Effector memory CD4-positive, alpha-beta T cell (primary cell): ENCODE measurements at places on chromosomes 7 and 10.

DNA sequence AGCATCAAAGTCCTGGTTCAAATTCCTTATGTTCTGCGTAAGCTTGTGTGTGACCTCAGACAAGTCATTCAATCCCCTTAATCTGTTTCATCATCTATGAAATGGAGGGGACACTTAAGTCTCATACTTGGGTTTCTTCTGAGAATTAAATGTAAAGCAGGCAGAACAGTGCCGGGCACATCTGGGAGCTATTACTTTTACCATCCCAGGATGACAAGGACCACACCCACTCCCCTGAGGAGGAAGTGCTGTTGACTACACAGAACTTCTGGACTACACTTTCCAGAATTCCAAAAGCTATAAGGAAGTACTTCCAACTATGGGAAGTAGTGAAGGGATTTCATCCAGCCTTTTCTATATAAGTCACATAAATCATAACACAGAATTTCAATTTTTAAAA is 294.9 kb downstream of the IPMK start:
- H3K27ac ChIP-seq = no peak overlapping the region
- no peaks in the 10 kb centered on the region for H3K4me1 ChIP-seq
- no peaks in the 10 kb centered on the region for H3K36me3 ChIP-seq
- no peak for DNase-seq
- H3K4me3 ChIP-seq = no peak overlapping the region

DNA sequence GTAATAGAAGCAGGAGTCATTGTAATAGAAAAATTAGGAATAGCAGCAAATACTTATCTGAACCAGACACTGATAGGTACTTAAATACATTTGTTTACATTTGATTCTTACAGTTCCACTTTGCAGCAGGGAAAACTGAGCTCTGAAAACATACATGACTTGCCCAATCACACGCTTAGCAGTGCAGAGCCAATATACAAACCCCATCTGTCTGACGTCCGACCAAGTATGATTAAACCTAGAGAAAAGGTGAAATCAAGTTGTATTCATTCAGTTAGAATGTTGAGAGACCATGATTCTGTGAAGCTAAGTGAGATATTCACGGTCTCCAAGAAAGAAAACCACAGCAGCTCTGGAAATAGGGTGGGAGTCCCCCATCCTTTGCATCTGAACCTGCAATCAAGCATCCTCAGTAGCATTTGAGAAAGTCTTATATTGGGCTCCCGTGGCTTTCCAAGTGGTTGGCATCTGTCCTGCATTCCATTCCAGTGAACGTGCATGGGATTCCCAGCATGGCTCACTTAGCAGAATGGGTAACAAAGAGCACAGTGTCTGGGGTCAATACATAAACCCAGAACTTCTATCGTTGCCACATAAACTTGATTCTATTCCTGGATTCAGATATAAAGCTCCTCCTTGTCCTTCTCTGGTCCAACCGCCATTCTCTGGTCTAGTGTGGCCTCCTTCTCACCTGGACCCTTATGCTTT is 148.7 kb upstream of the RSU1 start:
- H3K36me3 ChIP-seq = no peaks in the 10 kb centered on the region
- no peak for DNase-seq
- no peak overlapping the region for H3K4me3 ChIP-seq
- H3K4me1 ChIP-seq = peaks cover 3% of the 10 kb centered on the region

- H3K4me1 ChIP-seq = peaks cover 10% of the 10 kb centered on the region
- DNase-seq = no peak
- no peaks in the 10 kb centered on the region for H3K36me3 ChIP-seq
- H3K4me3 ChIP-seq = peak overlapping the region; percentile 64
Observed at GRCh38 chr7:157612009-157612663, 275.3 kb downstream of the DNAJB6 start.

- no peaks in the 10 kb centered on the region for H3K36me3 ChIP-seq
- H3K4me1 ChIP-seq = peaks cover 52% of the 10 kb centered on the region
- DNase-seq = no peak
Observed at GRCh38 chr10:71715860-71716259, 3.7 kb downstream of the C10orf105 start.

DNA sequence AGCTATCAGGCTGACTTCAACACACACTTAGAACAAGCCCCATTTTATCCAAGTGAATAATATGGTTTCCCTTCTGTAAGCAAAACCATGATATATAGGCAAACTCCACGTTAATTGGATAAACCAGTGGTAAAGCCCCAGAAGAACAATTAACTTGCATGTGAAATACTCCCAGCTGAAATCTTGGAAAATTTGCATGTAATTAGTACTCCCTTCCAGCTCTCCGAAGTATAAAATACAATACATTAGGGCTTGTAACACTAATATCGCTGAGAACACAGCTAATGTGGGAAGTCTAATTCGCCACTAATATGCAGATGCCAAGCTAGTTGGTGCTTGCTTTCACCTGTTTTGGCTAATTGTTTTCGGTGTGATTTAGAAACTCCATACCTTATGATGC is 859.0 kb upstream of the AUTS2 start:
- no peaks in the 10 kb centered on the region for H3K4me1 ChIP-seq
- no peaks in the 10 kb centered on the region for H3K36me3 ChIP-seq
- H3K4me3 ChIP-seq = no peak overlapping the region
- no peak for DNase-seq
- no peak overlapping the region for H3K27ac ChIP-seq

DNA sequence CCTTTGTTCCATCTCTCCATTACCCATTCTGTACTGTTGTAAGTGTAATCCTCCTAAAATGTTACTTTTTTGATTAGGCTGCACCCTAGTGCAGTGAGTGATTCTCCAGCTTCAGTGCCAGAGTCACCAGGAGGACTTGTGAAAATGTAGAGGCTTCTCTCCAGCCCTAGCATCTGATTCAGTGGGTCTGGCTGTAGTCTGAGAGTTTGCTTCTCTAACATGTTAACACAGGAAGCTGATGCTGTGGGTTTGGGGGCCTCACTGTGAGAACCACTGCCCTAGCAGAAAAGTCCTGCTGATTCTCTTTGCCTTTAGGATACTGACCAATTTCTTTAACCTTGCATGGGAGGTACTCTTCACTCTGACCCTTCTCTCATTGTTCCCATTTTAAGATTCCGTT is 24.4 kb downstream of the CSGALNACT2 start:
- H3K36me3 ChIP-seq = peaks cover 34% of the 10 kb centered on the region
- no peak overlapping the region for H3K4me3 ChIP-seq
- H3K27ac ChIP-seq = no peak overlapping the region

DNA sequence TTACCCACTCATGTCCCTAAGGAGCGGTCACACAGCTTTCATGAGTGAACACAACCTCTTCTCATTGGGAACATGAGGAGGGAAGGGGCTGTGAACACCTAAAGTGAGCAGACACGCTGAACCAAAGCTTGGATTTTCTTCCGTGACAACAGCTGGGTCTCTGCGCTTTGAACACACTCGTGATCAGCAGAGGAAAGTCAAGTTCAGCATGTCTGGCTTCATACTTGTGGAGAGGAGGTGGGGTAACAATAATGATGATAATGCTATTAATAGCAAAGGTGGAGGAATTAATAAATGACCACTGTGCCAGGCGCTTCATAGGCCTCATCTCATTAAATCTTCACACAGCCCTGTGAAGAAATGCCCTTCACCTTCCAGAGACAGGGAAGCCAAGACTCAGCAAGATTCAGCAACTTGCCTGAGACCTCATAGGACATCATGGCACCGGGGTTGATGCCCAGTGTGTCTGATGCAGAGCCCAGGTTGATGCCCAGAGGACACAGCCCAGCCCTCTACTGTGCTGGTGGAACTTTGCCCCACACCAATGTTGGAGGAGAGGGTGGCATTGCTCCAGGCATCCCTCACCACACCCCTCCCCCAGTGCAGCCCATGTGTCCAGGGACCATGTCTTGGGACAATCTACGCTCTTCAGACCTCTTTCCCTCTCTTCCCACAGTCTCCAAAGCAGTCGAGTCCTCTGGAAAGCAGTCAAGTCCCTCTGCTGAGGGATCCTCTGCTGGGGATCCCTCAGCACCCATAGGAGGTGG is 40.6 kb downstream of the GSDME start:
- H3K36me3 ChIP-seq = no peaks in the 10 kb centered on the region
- no peaks in the 10 kb centered on the region for H3K27me3 ChIP-seq
- no peak for DNase-seq

- peak overlapping the region; percentile 97 for H3K4me3 ChIP-seq
- peaks cover 16% of the 10 kb centered on the region for H3K4me1 ChIP-seq
Observed at GRCh38 chr10:30435073-30435422, 1.1 kb downstream of the MAP3K8 start.

GRCh38 chr7:20509892-20510572 is 105.4 kb upstream of the ABCB5 start:
- no peak for DNase-seq
- H3K27me3 ChIP-seq = no peaks in the 10 kb centered on the region
- no peak overlapping the region for H3K27ac ChIP-seq

DNA sequence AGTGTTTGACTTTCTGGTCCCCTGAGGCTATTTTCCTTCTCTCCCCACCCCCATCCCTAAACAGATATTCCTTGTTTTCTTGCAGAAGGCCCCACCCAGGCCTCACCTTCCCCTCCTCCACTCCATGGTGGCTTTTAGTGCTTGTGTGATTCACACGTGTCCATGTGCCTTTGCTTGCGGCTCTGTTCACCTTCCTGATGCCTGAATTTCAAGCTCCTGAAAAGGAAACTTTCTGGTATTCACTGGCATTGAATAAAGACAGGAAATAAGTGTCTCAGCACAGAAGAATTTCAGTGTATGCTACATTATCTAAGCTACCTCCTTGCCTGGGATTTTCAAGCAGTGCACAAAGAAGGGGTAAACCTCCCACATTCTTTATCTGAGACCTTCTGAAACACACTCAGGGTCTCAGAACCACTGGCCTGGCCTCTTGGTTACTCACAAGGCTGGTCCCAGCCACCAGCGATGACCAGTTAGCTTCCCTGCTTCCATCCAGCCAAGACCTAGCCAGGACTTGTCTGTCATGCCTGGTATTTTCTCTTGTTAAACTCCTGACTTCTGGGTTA is 17.2 kb upstream of the UBE2H start:
- H3K4me1 ChIP-seq = no peaks in the 10 kb centered on the region
- H3K4me3 ChIP-seq = no peak overlapping the region
- H3K36me3 ChIP-seq = no peaks in the 10 kb centered on the region
- no peaks in the 10 kb centered on the region for H3K27me3 ChIP-seq
- no peak for DNase-seq
- no peak overlapping the region for H3K27ac ChIP-seq

DNA sequence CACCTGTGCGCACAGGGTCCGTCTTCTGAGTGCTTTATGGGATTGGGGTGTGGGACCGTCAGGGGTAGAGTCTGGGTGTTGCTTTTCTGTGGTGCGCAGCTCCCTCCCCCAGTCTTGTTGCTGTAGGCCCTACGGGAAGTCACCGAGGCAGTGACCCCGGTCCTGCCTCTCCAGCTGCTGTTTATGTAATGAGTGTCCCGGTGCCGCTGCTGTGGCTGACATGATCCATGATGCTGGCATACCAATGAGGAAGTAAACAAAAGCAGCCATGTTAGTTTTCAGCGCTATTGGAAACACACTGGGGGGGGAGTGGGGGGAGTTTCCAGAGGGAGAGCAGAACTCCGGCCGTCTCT is 1.1 kb downstream of the TRIM8 start:
- no peaks in the 10 kb centered on the region for H3K36me3 ChIP-seq
- H3K27ac ChIP-seq = peak overlapping the region; percentile 95
- peak; percentile 15 for DNase-seq
- H3K4me1 ChIP-seq = peaks cover 44% of the 10 kb centered on the region
- peak overlapping the region; percentile 87 for H3K4me3 ChIP-seq
- no peaks in the 10 kb centered on the region for H3K27me3 ChIP-seq

DNA sequence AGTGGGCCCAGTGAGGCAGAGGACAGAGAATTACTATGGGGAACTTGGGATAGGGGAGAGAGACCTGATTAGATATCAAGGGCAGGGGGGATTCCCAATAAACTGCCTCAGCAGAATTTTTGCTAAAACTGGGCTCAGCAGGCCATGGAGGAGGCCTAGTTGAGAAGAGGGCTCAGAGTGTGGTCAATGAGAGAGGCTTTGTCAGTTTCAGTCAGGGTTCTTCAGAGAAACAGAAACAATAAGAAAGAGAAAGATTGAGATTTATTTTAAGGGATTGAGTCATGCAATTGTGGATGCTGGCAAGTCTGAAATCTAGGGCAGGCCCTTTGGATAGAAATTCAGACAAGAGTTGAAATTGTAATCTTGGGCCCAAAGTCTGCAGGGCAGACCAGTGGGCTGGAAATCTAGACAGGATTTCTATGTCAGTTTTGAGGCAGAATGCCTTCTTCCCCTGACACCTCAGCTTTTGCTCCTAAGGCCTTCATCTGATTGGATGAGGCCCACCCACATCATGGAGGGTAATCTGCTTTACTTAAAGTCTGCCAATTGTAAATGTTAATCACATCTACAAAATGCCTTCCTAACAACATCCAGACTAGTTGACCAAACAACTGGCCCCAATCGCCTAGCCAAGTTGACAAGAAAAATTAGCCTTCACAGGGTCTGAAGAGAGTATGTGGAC is 33.5 kb upstream of the CCSER2 start:
- no peaks in the 10 kb centered on the region for H3K36me3 ChIP-seq
- H3K4me1 ChIP-seq = no peaks in the 10 kb centered on the region
- no peak for DNase-seq
- H3K4me3 ChIP-seq = no peak overlapping the region
- H3K27me3 ChIP-seq = no peaks in the 10 kb centered on the region

DNA sequence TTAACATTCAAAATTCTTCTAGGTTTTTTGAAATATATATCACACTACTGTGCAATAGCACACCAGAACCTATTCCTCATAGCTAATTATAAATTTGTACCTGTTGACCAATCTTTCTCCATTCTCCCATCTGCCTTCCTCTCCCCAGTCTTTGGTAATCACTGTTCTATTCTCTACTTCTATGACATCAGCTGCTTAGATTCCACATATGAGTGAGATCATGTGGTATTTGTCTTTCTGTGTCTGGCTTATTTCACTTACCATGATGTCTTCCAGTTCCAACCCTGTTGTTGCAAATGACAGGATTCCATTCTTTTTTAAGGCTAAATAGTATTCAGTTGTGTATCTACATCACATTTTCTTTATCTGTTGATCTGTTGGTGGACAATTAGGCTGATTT is 54.4 kb upstream of the CCDC6 start:
- DNase-seq = no peak
- H3K4me1 ChIP-seq = no peaks in the 10 kb centered on the region
- no peaks in the 10 kb centered on the region for H3K36me3 ChIP-seq
- H3K27me3 ChIP-seq = no peaks in the 10 kb centered on the region
